ENCODE measurements at places on chromosomes 7 and 10.

DNA sequence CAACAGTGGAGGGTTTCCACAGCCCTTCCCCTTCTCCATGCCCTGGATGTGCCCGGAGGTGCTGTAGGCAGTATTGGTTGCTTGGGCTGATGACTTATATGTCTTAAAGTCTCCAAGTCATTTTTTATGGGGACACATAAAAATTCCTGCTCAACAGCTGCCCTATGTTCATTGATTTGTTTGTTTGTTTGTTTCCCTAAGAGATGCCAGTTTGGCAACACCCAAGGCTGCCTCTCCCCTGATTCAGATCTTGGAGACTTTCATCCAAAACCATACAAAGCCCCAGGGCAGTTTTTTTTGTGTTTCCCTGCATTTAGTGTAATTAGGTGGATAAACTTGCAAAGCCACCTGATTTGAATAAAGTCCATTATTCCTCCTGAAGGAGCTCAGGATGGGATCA, 115.3 kb downstream of the PLPP4 start:
- DNase-seq = no peak

DNA sequence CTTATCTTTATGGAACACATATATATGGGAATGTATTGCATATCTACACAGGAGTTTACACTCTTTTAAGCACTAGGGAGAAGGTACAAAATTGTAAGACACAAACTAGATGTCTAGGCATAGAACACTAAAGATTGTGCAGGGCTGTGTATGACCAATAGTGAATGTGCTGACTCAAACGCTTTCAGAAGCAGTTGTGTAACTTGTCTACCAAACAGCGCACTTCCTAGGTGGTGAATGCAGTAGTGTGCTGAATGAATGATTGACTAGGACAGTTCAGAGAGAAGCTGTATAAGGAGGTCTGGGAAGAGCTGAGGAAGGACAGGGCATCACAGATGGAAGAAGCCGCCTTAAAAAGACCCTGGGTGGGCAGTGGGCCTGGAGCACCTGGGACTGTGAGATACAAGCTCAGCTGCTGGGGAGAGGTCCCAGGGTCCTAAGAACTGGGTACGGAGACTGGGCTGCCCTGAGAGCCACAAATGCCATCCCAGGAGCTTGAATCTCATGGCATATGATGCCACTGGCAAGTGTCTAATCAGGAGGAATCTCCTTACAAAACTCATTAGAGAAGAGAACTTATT, 14.2 kb downstream of the CLRN3 start:
- DNase-seq = no peak

DNA sequence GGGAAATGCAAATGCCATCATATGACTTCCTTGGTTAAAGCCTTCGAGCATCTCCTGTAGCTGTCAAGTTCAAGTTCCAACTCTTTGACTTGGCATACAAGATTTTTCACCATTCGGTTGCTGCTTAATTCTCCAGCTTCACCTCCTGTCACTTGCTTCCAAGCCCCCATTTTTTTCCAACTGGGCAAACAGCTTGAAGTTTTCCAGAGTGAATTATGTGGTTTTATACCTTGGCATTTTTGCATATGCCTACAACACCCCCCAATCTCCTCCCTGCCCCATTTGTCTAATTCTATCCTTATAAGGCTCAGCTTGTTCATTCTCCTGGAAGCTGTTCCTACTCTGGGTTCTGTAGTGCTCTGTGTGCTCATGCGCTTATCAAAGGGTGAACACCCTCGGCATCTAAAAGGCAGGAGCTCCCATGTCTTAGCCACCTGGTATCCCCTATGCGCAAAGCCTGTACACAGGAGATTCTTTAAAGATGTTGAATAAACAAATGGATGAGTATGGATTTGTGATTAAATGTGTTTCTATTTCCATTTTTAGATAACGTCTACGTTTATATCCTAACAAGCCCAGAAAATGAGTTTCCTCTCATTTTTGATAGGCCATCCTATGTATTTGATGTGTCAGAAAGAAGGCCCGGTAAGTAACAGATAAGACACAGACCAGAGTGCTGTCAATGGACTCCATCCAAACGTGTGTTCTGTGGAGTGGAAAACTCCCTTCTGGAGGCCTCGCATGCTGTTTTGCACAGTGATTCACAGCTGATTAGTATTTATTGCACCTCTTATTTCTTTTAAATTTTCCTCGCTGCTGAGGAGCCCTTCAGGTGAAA, 52.5 kb downstream of the CDHR3 start:
- DNase-seq = no peak

- DNase-seq = no peak
Measured at GRCh38 chr10:32411797-32412498, 34.0 kb upstream of the CCDC7 start.

DNA sequence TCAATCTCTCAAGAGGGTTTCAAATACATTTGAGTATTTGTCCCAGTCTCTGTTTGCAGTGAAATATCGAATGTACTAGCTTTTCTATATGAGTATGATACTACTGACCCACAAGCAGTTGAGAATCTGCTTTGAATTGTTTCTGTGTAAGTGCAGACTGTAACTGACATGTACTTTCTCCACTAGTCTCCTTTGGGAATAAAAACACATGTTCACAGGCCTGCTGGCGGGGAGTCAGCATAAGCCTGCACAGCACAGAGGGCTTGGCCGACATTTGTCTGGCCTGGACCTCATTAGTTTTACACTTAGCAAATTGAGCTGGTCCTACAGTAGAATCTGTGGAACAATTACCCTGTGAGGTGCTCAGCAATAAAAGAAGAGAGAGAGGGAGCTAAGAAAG, 72.6 kb downstream of the ITGB8 start:
- no peak for DNase-seq

DNA sequence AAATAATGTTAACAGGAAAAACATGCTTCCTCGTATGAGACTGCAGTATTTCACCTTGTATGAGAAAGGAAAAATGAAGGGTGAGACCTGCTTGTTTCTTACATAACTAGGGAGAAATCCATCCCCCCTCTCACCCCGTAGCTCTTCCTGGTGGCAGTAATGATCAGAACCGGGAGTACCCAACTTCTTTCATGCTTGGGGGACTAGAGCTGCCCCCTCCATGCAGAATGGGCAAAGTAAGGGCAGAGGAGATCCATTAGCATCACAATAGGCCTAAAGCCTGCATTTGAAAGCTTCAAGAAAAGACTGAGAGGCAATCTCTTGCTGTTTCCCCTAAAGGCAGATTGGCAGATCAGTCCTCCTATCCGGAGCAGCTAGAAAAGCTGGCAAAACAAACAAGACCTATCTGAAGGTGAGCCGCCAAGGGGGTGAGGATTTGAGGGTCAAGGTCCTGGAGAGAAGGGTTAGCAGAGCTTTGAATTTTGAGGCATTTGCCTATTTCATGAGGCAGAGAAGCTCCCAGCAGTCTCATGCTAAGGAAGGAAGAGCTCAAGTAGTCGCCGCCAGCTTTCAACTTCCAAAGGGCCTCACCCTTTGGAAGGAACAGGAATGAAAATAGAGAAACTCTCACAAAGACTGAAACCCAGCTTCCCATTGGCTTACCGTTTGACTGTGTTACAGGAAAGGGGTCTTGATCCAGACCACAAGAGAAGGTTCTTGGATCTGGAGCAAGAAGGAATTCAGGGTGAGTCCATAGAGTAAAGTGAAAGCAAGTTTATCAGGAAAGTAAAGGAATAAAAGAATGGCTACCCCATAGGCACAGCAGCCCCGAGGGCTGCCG, 36.2 kb downstream of the BAG3 start:
- no peak for DNase-seq

DNA sequence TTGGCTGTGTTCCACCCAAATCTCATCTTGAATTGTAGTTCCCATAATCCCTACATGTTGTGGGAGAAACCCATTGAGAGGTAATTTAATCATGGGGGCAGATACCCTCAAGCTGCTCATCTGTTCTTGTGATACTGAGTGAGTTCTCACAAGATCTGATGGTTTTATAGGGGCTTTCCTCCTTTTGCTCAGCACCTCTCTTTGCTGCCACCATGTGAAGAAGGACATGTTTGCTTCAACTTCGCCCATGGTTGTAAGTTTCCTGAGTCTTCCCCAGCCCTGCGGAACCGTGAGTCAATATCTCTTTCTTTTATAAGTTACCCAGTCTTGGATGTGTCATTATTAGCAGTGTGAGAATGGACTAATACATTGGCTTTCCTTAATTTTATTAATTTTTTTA, 527.8 kb downstream of the MDFIC start:
- no peak for DNase-seq

DNA sequence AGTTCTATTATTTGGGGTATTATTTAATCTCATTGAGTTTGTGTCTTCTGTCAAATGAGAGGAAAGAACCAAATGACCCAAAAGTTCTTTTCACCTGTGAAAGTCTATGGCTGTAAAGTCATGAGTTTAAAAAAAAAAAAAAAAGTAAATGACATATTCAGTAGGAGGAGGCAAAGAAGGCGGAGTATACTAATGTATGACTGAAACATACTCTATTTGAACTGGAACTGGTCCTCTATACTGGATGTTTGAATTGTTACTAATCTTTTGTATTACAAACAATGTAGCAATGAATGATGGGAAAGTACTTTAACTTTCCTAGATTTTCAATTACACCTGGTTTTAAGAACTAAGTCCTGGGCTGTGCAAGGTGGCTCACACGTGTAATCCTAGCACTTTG, 24.9 kb upstream of the GSAP start:
- no peak for DNase-seq

DNA sequence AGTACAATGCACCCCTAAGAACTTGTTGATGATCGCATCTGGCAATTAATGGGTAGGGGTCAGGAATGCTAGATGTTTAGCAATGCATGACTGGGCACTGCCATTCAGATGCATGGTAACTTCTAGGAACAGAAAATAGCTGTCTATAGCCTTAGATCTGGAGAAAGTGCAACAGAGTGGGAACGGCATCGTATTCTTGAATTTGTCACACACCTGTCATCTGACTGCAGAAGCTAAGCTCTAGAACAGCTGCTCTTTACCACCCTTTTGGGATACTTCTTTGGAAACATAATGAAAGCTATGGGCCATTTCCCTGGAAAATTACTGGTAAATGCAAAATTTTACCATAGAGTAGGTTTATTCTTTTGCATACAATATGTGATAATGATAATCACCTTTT, 118.1 kb downstream of the SLC25A13 start:
- DNase-seq = no peak

GRCh38 chr10:14087566-14087965, 243.2 kb downstream of the FRMD4A start:
- DNase-seq = no peak

DNA sequence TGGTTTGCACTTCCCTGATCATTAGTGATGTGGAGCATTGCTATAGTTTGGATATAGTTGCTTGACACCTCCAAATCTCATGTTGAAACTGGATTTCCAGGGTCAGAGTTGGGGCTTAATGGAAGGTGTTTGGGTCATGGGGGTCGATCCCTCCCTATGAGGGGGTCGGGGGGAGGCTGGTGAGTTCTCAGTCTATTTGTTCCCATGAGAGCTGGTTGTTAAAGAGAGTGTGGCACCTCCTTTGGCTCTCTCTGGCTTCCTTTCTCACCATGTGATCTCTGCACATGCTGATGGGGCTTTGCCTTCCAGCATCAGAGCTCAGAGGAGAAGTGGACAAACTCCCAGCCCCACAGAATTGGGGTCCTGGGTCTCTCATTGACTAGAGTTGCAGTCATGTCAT, 36.8 kb upstream of the BAMBI start:
- no peak for DNase-seq

DNA sequence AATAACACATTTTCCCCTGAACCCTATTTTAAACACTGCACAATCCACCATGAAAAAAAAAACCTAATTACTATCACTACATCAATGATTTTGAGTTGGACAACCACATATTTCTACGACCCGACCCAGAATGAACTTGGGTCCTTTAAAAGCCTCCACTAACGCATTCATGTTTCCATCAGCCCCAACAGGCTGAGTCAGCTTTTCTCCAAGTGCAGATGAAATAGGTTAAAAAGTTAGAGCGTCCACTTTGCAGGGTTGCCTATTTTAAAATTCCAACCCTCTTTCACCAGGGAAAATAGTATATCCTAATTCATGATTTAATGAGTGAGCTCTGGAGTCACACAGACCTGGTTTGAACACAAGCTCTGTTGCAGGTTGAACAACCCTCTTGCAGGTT, 501.0 kb upstream of the SORCS1 start:
- DNase-seq = no peak

DNA sequence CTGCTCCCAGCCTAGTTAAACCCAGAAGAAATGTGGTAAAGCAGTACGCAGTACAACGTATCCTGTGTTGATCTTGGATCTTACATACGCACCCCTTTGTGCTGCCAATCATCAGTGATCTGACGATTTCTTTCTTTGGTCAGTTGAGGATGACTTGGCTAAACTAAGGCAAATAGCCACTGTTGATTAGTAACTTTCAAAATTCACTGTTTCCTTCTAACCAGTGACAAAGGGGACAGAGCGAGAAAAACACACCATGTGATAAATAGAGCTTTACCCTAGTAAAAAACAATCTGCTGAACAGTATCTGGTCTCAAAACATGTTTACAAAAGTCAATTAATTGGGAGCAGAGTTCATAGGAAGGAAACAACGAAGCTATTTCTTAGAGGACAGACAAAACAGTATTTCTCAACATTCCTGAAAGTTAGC, 123.2 kb upstream of the RAB18 start:
- no peak for DNase-seq

GRCh38 chr7:30519122-30519521, 14.5 kb upstream of the GGCT start:
- no peak for DNase-seq

GRCh38 chr7:68684246-68684839, 913.9 kb upstream of the AUTS2 start:
- no peak for DNase-seq

DNA sequence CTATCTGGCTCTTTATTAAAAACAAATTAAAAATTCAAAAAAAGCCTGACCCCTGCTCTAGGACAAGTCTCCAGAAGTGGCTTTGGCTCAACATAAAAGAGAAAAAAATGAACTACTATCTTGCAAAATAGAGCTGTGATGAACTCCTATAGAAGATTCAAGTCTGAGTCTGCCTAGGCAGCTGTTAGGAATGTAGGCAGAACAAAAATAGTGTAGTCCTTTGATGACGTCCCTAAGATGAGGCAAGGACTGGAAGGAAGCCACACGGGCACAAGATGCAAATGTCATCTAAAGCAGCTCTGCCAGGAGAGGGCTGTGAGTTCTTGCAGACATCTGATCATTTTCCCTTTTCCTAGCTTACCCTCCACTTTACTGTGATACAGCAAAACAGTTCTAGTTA, 20.5 kb downstream of the ASNS start:
- DNase-seq = no peak

DNA sequence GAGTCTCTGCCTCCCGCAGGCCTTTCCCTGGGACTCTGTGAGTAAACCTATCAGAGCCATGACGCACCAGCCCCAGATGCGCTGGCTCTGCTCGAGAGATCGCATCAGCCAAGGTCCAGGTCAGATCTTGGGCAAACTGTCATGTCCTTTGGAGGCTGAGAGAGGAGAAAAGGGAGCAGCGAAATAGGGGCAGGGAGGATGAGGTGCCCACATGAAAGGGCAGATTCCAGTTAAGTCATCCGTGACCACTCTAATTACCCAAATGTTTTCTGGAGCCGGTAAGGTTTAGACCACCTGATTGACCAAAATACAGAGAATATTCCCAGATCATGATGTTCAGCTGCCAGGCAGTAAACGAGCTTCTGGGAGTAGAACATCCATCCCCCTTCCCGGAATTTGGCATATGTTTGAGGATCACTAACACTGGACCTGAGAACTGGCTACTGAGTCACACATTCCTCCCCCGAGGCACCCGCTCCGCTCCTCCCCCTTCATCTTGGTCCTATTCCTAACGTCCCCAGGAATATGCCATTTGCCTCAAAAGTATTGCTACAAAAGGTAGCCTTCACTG, 88.0 kb downstream of the FGFR2 start:
- DNase-seq = no peak
